DMS 273 treated with DMSO at 0.1 percent for 48 hours (cell line): ENCODE measurements at places on chromosomes 4 and X.

- no peak for DNase-seq
These were observed 22.9 kb downstream of the CCDC149 start for GRCh38 chr4:24889991-24890390.

- no peak for DNase-seq
These were observed 269.2 kb downstream of the CBLL2 start for GRCh38 chrX:22541926-22542325.

DNA sequence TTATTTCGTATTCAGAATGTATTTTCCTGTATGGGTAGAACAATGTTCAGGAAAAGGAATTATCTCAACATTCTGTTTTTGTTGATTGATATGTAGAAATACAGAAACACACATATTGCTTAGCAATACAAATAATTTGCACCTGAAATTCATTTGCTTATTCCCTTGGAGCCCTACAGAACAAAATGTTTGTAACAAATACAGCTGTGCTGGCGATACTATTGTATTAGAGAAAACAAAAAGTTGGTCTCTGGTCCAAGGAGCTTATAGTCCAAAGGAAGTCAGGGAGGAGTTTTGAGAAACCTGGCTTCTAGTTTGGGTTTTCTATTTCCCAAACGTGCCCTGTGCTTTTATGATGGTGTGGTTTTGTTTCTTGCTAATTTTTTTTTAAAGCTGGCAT is 37.8 kb upstream of the CAPN6 start:
- no peak for DNase-seq

- DNase-seq = no peak
These were observed 126.5 kb upstream of the NKX1-1 start for GRCh38 chr4:1532549-1533395.

DNA sequence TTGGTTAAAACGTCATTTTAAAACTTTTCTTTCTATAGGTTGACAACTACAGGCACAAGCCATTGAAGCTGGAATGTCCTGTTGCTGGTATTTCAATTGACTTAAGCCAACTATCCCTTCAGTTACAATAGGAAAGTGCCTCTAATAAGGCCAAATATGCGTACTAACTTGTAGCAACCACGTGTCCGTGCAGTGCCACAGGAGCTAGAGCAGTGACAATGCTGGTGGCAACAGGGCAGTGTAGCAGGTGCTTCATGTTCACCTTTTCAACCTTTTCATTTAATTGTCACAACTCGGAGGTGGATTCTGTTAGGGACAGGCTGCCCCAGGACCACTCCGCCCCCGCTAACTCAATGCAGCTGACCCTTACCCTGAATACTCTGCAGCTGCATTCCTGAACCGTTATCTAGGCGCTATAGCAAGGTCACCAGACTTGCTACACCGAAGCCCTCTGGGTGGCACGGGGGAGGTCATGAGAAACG is 37.7 kb downstream of the ERVMER34-1 start:
- no peak for DNase-seq

GRCh38 chr4:150570862-150571261 is 11.1 kb upstream of the MAB21L2 start:
- no peak for DNase-seq

GRCh38 chrX:95427389-95427788 is 1257.3 kb upstream of the DIAPH2 start:
- DNase-seq = no peak

DNA sequence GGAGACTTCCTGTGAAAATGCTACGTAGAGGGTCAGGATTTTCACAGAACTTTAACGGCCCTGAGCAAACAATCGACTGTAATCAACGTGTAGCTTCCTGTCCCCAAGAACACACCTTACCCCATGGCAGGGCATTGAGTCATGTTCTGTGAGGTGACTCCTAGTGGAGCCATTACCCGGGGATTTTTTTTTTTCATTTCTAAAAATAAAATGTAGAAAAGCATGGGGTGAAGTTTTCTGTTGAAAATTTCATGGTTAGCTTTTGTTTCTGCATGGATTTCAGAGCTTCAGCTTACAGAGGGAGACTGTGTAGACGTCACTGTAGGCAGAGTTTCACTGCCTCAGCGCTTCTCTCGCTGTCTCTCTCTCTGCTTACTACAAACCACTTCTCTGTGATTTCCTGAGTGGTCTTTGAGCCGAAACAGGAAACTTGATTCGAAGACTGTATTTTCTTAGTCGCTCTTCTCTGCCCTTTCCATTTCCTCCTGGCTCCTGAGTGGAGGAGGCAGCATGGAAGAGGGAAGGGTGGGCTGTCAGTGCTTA is 111.7 kb downstream of the NFKB1 start:
- DNase-seq = no peak

- no peak for DNase-seq
These were observed 38.6 kb downstream of the FHDC1 start for GRCh38 chr4:152974468-152975379.
